ENCODE measurements at places on chromosomes 4 and X. TPM values are rescaled to one million over a fixed set of nuclear protein-coding genes. Genes with fewer than 3 reads are reported as not detected.

DNA sequence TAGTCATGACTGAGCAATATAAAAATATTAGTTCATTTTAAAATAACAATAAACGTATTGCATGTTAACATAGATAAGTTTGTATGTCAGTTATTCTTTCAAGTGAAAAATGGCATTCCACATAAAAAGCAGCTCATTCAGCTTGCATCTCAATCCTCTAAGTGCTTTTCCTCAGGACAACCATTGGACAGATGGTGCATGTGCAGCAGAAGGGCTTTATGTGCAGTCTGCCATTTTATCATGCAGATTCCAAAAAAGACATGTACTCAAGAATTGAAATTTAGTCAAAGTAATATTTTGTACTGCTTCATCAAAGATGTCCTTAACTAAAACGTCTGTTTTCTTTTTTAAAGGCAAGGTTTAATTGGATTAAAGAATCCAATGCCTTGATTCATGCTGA is 93.4 kb downstream of the RS1 start:
- no peak for ATAC-seq

The USP26 gene
- 0.36 TPM for total RNA-seq

DNA sequence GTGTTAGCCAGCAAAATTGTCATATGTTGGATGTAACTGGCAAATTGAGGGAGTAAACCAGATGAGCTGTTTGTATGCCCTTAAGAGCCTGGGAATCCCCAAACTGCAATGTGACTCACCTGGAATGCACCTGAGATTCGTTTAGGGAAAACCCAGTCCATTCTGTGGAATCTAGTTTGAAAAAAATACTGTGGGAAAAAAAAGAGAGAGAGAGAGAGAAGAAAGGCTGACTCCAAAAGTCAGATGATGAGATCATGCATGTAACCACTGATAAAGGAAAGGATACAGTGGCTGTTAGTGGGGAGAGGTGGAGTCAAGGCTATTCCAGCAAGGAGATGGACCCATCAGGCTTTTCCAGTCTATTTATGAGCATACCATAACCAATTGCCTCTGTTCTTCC is 48.5 kb downstream of the SLC9A7 start:
- ATAC-seq, result no peak

- no peak for ATAC-seq
Observed at GRCh38 chrX:96474029-96474740, 210.5 kb upstream of the DIAPH2 start.

The DLG3 gene
- total RNA-seq, result 3.5 TPM

- ATAC-seq, result no peak
Observed at GRCh38 chrX:38102240-38102639, 95.9 kb downstream of the SYTL5 start.

DNA sequence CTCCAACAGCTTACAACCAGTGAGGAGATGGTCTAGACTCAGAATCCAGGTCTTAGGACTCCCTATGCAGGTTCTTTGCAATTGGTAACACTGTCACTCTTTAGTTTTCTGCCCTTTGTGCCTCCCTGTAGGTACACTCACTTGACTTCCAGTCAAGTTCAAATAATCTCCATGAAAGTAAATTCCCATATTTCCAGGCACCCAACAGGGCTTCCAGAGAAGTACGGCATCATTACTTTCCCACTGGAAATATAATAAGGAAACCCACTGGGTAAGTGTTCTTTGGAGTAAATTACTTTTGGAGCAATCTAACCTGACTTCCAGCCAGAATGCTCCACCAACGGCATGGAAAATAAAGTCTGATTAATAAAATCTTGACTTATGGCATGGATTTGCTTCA is 338.9 kb downstream of the HNRNPD start:
- no peak for ATAC-seq
